Activated CD8-positive, alpha-beta memory T cell treated with anti-CD3 and anti-CD28 coated beads, Interleukin-2, amount 50 U/mL, for 48 hours (primary cell): ENCODE measurements at places on chromosomes 3 and 15.

DNA sequence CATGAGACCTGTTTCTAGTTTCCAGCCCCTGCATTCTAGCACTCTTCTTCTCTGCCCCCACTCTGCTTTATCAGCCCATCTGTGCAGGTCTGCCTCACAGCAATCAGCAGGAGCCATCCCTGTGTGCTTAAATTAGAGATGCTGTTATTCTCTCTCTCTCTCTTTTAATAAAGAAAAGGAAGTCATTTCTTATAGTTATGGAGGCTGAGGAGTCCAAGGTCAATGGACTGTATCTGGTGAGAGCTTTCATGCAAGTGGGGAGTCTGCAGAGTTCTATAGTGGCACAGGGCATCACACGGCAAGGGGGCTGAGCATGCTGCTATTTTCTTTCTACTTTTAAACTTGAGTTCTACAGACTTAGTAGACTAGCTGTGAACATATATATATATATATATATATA, 4.5 kb upstream of the ST6GAL1 start:
- no peak for DNase-seq

- no peak for DNase-seq
Observed at GRCh38 chr3:84125201-84125721, 833.5 kb upstream of the CADM2 start.

DNA sequence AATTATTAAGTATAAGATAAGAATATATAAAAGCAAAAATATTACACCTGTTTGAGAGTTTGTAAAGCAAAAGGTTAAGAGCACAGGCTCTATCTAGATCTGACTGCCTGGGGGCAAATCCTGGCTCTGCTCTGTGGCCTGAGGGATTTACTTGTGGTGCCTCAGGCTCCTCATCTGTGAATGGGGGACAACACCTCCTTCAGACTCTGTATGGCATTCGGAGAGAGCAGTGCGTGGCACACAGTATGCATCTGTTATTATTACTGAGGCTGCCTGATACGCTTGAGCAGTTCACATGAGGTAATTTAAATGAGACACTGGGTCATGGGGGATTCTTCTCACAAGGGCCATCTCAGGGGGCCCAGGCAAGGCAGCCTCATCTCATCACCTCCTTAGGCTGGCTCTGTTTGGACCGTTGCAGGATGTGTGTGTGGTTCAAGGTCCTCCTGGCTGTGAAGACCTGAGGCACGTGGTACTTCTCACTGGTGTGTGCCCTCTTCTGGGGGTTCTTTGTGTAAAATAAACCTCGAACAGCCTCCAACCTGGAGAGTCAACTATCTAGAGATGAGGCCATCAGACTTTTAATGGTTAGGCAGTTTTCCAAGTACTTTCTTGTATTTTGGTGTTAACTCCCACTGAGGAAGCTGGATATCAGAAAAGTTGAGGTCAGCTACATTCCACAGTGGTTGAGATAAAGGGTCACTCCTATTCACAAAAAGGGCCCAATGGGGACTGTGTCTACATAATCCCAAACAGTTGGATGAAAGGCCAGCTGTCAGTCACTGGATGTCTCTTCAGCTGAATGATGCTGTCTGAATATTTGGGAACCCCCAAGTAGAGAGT, 9.0 kb downstream of the GNB5 start:
- no peak for DNase-seq

DNA sequence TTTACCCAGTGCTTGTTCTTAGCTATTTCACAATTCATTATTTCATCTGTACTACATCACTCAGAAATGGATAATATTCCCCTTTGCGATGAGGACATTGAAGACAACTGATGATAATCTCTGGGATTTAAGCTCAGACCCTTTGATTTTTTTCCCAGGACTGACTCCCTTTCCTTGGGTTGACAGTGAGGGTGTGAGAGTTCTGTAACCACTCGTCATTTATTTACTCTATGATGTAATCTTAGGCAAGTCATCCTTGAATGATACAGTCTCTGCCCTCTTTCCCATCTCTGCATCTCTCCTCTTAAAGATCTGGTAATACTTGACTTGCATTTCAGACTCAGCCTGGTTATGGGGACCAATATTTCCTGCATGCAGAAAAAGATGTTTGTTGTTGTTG, 1041.7 kb downstream of the AGBL1 start:
- DNase-seq, result no peak

GRCh38 chr3:9214185-9214584, 35.3 kb downstream of the SRGAP3 start:
- no peak for DNase-seq

- DNase-seq, result no peak
Observed at GRCh38 chr3:169297214-169297613, 366.3 kb downstream of the MECOM start.

DNA sequence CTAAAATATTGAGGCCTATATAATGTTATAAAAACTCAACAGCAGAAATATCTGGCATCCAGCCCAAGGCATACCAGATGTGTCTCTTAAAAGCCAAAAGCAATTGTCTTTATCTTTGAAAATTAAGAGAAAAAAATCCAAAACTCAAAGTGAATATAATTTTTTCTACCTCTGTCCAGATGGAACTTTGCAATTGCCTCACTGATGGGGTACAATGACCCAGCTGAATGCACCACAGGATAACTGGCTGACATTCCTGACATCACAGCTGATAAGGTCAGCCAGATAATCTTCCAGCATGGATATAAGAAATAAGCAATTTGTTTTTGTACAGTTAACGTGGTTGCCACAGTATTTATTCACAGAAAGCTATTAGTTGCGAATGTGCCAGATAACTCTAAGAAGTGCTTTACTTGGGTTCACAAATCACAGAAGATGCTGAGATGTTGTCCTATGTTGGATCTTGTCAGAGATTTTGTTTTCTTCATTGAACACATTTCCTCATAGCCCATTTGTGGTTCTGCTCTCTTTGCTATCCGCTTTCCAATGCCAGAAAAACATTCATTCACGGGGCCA, 566.9 kb upstream of the CCDC54 start:
- DNase-seq, result no peak

DNA sequence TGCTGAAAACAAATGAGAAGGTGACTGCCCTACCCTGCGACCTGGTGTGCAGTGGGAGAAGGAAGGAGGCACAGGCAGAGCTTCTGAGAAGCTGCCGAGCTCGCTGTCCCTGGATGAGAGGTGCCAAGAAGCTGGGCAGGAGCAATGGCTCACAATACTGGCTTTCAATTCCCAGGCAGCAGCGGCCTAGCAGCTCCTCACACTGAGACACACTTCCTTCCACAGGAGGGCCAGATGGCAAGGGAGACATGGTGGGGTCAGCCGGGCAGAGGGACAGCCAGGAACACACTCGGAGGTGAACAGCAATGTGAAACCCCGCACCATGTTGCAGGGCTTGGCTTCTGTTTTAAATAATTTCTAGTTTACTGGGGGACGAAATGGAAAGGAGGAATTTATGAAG, 314.6 kb downstream of the EPHB1 start:
- no peak for DNase-seq

DNA sequence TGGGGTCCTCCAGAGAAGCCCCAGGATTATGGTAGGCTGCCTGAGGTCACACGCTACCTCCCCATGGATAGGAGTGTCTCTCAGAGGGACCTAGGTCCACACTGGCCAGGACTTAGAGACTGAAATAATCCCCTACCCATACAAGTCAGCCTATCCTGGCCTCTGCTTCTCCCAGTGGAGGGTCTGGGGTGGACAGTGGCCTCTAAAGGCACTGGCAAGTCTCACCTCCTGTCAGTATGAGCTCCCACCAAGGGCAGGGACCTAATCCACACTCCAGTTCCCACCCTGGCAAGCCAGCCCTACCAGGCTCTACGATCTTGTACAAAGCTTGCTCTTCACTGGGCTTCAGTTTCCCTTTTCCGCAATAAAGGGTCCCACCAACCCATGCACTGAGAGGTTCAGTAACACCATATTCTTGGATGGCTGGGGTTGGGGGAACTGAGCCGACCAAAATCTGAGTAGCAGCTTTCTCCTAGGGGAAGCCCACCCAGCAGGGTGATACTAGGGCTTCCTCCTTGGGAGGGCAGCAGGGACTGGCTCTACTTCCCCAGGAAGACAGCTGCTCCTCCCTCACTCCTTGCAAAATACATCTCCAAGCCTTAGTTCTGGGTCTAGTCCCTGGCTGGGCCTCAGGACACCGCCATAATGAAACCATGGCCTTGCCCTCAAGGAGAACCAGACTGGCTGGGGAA, 2.4 kb downstream of the CISH start:
- peak; percentile 75 for DNase-seq

GRCh38 chr15:93826790-93827189, 404.6 kb upstream of the MCTP2 start:
- DNase-seq, result no peak

- peak; percentile 53 for DNase-seq
Observed at GRCh38 chr15:41969851-41970431, 2.4 kb downstream of the EHD4 start.

GRCh38 chr3:120093119-120093910, 932 bp downstream of the GSK3B start:
- DNase-seq, result no peak

- peak; percentile 65 for DNase-seq
Observed at GRCh38 chr3:57397175-57398026, 104.9 kb upstream of the ASB14 start.
